ENCODE measurements at places on chromosomes 3 and 15. TPM values are rescaled to one million over a fixed set of nuclear protein-coding genes. Genes with fewer than 3 reads are reported as not detected.

DNA sequence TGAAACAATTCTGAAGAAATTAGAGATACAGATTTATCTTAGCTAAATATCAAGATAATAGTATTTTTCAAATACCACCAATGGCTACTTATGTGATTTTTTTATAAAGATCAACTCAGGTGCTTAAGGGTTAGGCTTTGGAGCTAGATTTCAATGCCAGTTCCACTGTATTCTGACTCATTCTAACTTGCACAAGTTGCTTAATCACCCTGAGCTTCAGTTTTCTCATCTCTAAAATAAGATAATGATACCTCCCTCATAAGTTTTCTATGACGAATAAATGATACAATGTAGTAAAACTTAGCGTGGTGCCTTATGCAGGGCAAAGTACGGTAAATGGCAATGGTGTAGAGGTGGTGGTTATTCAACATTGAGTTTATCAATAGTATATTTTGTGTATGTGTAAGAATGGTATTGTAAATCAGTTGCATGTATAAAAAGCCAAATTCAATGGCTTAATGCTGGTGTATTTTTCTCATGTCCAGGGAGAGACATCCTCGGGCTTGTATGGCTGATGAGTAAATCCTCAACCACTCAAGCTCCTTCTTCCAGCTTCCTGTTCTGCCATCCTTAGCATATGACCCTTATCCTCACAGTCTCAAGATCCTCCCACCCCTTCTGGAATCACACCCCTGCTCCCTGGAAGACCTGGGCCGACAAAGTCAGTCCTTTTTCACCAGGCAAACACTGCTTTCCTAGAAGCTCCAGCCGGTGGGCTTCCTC lies 505.9 kb upstream of the CFAP20DC start:
- DNase-seq, result peak; percentile 46

- DNase-seq, result peak; percentile 14
These were observed 2.6 kb upstream of the ZSCAN2 start for GRCh38 chr15:84598250-84598649.

Gene SNX22
- 0.20 TPM for total RNA-seq

Gene ITGA11
- total RNA-seq, result 31.2 TPM

DNA sequence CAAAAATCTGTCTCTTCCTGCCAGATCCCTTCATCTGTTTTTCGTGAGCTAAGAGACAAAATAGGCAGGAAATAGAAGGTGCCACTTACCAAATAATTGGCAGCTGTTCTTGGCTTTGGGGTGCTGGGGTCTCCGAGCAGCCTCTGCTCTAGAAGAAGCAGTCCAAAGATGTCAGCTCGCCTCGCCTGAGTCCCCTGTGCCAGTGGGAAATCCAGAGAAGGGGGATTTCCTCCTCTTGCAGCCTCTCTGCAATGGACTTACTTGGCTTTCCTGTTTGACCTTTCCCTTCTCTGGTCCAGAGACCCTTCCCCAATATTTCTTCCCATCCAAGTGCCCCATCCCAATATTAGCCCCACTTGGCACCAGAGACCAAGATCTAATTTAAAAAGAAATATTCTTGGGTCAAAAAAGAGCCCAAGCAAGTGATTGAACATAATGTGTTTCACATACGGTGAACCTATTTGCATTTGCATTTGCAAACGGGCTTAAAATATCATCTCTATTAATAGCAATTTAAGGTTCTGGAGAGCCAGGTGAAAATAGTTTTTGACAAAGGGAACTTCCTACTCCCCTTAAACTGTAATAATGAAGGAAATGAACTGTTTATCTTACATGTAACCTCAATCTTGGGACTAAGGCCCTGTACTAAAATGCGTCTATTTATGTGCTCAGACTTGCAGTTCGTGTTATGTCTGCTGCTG lies 23.2 kb downstream of the CD86 start:
- no peak for DNase-seq

Gene PLA2G4E
- not detected for total RNA-seq

GRCh38 chr15:74642348-74642733 lies 26.7 kb downstream of the CLK3 start:
- DNase-seq, result no peak

DNA sequence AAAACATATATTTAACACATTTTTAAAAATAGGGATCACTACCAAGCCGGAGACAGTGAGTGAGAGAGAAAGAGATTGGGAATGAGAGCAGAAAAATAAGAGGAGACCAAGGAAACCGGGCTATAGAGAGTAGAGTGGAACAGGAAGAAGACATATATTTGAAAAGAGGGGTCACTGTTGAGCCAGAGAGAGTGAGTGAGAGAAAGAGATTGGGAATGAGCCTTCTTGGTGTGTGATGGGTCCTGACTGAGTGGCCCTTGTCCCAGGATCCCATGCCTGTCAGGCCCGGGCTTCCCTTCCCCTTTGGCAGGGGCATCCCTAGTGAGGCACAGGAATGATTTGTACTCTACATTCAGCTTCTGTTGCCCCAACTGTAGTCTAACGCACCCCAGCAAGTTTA lies 646.6 kb downstream of the NTRK3 start:
- peak; percentile 26 for DNase-seq

GRCh38 chr3:18633002-18633401 lies 207.9 kb upstream of the SATB1 start:
- no peak for DNase-seq

- DNase-seq, result peak; percentile 48
These were observed 54.0 kb downstream of the NR1D2 start for GRCh38 chr3:23999012-23999641.

Gene RPL14
- 237 TPM for total RNA-seq

DNA sequence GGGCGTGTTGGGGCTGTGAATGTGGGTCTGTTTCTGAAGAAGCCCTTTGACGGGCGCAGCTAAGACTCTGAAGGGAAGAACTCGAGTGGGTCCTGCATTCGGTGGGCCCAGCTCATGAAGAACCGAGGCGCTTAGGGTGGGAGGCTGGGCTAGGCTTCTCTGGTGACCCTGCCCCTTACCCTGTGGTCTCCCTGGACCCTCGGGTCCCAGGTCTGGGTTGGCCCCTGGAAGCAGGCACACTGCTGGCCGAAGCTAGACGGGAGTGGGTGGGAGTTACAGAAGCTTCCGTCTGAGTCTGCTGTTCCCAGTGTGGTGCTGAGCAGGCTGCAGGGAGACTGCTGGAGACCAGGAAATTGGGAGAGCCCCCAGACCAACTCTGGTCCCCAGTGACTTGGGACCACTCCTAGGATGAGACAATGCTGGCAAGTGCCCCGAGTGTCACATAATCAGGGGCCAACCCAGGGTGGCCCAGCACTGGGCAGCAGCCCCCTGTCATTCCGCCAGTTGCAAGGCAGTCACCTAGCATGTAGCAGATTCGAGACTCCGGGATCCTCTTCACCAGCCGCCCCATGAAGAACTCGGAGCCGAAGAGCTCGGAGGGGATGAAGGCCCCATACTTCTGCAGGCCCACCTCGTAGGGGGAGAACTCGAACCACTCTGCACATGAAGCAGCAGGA lies 16.7 kb upstream of the EHD4 start:
- no peak for DNase-seq

GRCh38 chr15:71485094-71485693 lies 325.2 kb upstream of the NR2E3 start:
- no peak for DNase-seq

- DNase-seq, result no peak
These were observed 34.4 kb downstream of the HOMER2 start for GRCh38 chr15:82918162-82918561.

Gene SLC12A8
- 57.6 TPM for total RNA-seq

Gene SMCO1
- total RNA-seq, result 0.05 TPM

- no peak for DNase-seq
These were observed 100.6 kb downstream of the CYP19A1 start for GRCh38 chr15:51237816-51238215.

GRCh38 chr15:66084704-66085103 lies 168.8 kb downstream of the MEGF11 start:
- no peak for DNase-seq

DNA sequence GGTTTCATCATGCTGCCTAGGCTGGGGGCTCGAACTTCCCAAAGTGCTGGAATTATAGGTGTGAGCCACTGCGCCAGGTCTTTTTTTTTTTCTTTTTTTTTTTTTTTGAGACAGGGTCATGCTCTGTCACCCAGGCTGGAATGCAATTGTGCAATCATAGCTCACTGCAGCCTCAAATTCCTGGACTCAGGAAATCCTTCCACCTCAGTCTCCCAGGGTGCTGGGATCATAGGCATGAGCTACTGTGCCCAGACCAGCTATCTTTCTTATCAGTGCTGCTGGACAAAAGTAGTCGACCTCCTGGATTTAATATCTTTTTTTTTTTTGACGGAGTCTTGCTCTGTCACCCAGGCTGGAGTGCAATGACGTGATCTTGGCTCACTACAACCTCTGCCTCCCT lies 60.8 kb downstream of the TFDP2 start:
- DNase-seq, result peak; percentile 90

DNA sequence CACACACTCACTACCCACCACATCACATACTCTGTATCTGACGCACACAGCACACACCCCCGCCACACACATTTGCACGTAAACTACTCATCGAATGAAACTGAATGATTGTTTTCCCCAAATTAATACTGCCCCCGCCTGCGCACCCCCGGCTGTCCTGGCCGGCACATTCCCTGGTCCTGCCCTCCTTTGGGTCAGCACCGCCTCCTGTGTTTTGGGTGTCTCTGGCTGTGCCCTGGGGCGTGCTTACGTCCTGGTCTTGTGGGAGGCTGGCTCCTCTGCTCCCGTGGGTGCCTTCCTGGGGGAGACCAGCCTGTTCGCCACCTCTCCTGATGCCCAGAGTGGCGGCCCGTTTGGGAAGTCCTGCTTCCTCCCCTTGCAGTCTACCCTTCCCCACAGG lies 30.2 kb downstream of the APBA2 start:
- no peak for DNase-seq

DNA sequence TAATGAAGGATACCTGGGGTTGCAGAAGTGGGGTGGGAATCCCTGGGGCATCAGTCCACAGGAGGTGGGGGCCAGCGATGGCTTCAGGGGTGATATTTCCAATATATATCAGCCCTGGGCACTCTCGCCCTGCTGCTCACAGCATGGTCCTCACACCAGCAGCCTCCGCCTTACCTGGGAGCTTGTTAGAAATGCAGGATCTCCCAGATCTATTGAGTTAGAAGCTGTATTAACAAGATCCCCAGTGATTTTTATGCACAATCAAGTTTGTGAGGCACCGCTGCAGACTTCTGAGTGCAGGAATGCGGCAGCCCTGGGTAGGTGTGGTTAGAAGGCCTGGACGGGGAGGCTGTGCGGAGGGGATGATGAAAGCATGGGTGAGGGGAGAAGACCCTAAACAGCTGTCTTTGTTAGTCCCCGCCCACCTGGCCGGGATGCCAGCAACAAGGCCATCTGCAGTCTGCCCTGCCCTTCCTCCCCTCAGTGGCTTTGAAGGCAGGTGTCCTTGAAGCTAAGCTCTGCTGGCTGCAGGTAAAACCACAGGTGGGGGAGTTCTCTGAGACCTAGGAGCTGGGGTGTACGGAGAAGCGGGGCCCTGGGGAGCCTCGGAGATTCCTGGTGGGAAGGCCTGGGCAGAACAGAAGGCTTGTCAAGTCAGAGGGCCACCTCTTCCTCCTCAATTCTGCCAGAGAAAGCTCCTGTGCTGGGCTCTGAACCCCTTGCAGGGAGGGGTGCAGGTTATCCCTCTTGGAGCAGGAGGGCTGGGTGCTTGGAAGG lies 11.4 kb downstream of the FAM107A start:
- DNase-seq, result no peak

GRCh38 chr3:24237971-24238706 lies 256.5 kb downstream of the THRB start:
- peak; percentile 90 for DNase-seq

Gene MYL3
- not detected for total RNA-seq

- DNase-seq, result no peak
These were observed 48.9 kb downstream of the XXYLT1 start for GRCh38 chr3:195221876-195222617.

Gene NR2F2
- 37.8 TPM for total RNA-seq

- DNase-seq, result no peak
These were observed 281.7 kb upstream of the ROPN1 start for GRCh38 chr3:124273651-124274050.

DNA sequence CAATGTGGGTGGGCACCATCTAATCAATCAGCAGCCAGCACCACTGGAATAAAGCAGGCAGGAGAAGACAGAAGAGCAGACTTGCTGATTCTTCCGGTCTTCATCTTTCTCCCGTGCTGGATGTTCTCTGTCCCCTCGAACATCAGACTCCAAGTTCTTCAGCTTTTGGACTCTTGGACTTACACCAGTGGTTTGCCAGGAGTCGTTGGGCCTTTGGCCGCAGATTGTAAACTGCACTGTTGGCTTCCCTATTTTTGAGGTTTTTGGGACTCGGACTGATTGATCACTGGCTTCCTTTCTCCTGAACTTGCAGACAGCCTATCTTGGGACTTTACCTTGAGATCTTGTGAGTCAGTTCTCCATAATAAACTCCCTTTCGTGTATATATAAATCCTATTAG lies 292.8 kb downstream of the BCHE start:
- DNase-seq, result no peak

- DNase-seq, result peak; percentile 19
These were observed 350.7 kb downstream of the NSUN3 start for GRCh38 chr3:94413336-94414108.

GRCh38 chr3:197338586-197338985 lies 40.2 kb upstream of the DLG1 start:
- DNase-seq, result no peak

GRCh38 chr15:82136120-82136519 lies 90.3 kb upstream of the MEX3B start:
- DNase-seq, result no peak

DNA sequence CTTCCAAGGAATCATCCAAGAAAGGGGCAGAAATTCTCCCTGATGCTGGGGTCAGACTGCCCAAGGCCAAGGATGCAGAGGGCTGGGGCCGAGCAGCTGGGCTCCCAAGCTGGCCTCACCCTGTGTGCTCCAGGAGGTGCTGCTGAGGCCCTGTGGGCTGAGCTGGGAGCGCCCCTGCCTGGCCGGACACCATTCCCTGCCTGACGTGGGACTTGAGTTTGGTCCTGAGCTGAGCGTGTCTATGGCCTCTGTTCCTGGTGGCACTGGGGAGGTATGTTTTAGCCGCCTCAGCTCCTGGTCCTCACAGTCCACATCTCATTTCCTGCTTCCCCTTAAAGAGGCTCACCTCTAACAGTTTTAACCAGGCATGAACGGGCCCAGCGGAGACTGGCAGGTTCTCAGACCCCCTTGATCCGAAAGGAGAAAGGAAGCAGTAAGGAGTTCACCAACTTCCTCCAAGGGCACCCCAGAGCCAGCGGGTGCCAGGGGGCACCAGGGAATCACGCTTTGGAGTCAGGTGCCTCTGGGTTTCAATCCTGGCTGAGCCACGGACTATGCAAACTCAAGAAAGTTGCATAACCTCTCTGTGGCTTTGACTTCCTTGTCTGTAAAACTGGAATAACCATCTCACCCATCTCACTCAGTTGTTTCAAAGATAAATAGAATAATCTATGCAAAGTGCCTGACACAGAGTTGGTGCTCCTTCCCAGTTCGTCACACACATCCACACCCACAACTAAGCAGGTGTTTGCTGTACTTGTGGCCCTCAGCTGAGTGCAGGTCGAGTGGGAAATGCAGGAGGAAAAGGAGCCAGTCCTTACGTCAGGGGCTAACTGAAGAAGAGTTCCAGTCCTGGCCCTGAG lies 48.6 kb downstream of the SLC12A8 start:
- peak; percentile 64 for DNase-seq
